ENCODE measurements at places on chromosomes 12 and 14.

- no peak for DNase-seq
Observed at GRCh38 chr12:89756585-89757398, 48.2 kb upstream of the ATP2B1 start.

GRCh38 chr12:94305130-94305957, 154.3 kb downstream of the CEP83 start:
- no peak for DNase-seq

DNA sequence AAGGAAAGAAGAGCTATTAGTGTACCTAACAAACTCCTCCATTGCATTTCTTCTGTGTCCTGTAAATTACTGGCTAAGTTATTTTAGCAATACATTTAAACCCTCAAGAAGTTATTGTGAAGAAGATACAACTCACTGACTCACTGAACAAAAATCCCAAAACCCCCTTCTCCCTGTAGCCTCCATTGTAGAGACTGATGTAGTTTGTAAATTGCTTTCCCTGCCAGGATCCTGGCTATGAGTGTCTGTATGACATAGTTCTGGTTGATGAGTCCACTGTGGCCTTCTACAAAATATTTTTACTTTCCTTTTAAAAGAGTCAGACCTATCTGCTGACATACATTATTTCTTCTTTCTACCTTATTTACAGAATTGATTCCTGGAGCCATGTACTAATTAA, 155.6 kb downstream of the SLC6A15 start:
- DNase-seq: no peak

DNA sequence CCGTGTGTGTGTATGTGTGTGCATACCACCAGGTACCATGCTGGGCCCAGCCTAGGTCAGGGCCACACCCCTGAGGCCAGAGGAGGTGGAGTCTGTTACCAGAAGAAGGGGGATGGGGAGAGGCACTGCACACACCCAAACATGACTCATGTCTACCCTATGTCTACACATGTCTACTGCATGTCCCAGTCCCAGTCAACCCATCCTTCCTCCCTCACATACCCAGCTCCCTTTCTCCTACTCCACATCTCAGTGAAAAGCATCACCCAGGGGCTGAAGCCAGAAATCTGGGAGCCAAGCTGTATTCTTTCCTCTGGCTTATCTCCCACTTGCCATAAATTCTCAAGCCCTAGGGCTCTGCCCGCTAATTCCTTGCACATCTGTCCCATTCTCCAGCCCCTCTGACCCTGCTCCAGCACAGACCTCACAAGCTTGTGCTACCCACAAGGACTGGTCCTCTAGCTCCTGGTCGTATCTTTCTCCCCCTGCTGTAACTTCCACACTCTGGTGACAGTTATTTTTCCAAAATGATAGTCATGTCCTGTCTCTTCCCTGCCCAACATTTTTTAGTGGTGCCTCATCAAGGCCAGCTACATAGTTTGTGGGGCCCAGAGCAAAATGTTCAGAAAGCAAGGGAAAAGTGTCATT, 18.0 kb upstream of the APPL2 start:
- no peak for DNase-seq

GRCh38 chr14:98175436-98175835, 1096.6 kb downstream of the BCL11B start:
- DNase-seq: no peak

- DNase-seq: peak; percentile 72
Observed at GRCh38 chr12:49827401-49828099, 663 bp downstream of the NCKAP5L start.

- no peak for DNase-seq
Observed at GRCh38 chr14:74142523-74142922, 57.8 kb downstream of the LIN52 start.

GRCh38 chr12:52307836-52308805, 13.1 kb downstream of the KRT83 start:
- no peak for DNase-seq

DNA sequence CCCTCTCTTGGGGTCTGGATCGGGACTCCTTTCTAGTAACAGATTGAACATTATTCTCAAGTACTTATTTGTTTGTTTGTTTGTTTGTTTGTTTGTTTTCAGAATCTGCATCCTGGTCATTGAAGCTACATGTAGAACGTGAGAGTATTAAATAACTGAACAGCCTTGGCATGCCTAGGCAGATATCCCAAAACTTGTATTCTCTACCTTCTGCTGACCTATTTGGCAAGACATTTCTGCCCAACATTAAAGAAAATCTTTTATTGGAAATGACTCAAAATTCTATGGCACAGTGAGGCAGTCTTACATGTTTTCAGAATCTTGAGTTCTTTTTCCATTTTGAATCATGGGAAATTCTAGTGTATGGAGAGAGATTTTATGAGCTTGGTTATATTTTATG, 165.1 kb upstream of the CNOT2 start:
- DNase-seq: no peak

GRCh38 chr12:45290216-45290605, 74.3 kb downstream of the ANO6 start:
- DNase-seq: no peak

DNA sequence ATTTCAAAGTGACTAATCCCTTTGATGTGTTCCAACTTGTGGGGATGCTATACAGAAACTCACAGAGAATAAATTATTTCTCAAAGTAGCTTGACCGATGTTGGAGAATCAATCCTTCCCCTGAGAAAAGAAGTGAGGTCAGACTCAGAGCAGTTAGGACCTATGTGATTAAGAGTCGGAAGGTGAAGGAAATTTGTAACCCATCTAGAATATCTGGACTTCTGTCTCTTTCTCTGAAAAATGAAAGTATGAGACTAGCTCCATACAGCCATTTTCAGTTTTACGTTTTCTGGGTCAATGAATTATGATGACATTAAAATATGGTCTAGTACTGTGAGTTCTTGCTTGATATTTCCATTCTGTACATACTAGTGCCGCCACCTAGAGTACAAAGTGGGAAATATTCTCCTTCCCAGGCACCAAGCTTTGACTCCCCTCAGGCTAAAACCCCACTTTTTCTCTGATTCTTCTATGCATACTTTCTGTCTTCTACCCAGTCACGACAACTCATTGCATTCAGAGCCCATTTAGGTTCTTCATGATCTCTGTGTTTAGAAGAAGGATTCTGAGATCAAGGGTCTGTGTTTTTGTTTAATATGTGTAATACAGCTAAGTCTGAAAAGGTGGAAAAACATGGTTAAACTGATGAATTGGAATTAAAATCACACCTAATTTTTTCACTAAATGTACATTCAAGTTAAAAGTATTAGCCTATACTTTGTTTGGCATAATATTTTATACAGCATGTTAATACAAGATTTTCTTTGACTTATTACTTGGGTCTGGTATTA, 6.9 kb upstream of the NTS start:
- no peak for DNase-seq
